ENCODE measurements at places on chromosomes 6 and 20. TPM values are rescaled to one million over a fixed set of nuclear protein-coding genes. Genes with fewer than 3 reads are reported as not detected.

DNA sequence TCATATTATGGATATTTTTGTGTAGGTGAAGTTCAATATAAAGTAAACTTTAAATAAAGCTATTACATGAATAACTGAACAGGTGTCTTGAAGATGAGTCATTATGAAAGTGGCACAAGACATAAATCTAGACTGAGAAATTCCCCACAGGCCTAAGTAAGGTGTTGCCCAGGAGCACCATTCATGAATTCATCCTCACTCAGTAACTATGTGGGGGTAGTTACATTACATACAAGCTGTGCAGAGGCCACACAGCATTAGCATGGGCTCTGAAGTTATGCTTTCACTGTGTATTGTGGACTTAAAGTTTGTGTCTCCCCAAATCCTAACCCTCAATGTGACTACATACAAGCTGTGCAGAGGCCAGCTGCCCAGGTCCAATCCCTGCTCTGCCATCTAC, 65.9 kb downstream of the BCAS1 start:
- no peak for DNase-seq

GRCh38 chr6:163731215-163732013, 316.9 kb downstream of the QKI start:
- DNase-seq, result peak; percentile 16

DNA sequence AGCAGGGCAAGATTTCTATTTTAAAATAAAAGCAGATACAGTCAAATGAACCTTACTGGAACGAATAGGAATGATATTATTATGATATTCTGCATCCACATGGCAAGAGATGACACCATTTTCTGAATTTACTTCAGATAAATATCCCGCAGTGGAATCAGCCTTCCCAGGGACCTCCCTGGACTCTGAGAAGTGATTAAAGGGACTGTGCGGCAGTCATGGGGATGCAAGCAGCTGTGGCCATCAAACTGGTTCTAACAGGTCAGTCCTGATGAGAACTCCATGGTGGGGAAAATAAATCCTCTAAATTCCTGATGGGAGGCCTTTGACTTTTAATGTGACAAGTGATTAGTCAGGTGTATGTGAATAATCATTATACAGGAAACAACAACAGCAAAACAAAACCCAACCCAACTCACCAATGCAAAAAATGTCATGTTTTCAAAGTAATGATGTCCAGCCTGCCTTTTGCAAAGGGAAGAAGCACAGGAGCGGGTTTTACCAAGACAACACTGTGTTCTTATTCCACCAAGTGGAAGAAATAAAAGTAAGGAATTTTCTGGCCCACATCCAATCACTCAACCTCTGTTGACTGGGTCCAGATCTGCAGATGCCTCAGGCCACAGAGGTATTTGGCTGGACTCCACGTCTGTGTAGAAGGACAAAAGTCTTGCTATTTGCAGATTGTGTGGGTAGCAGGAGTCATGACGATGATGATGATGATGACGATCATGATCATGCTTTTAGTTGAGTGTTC, 61.9 kb upstream of the CITED2 start:
- no peak for DNase-seq

The TMEM30A gene
- total RNA-seq, result 61.8 TPM

- no peak for DNase-seq
Measured at GRCh38 chr20:20450521-20450920, 82.6 kb downstream of the INSM1 start.

GRCh38 chr6:14634072-14634471, 516.5 kb downstream of the CD83 start:
- DNase-seq, result no peak
